ENCODE measurements at places on chromosomes 12 and 14. TPM values are rescaled to one million over a fixed set of nuclear protein-coding genes. Genes with fewer than 3 reads are reported as not detected.

DNA sequence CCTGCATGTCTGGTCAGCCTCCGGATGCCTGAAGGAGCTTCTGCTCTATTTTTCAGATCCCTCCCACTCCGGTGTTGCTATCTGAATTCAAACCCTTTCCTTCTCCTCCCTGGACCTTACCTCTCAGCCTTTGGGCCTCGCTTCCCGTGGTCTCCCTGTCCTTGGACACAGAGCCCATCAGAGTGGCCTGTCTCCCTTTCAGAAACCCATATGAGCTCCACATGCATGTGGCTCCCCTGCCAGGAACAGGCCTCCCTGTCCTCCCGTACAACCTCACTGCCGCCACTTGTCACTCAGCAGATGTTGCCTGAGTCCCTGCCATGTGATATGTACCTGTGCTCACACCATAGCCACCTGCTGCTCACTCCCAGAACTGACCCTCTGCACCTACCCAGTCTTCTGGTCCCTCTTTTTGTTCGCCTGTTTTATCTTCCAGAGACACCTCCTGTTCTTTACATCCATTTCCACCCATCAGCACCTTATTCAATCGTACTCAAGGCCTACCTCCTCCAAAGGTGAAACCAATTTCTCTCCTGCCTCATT, 182.5 kb downstream of the ZFP36L1 start:
- no peak for DNase-seq

- no peak for DNase-seq
Measured at GRCh38 chr12:12384571-12385340, 27.9 kb downstream of the BORCS5 start.

ENO2 gene
- 12.7 TPM for polyA plus RNA-seq

GRCh38 chr12:61870658-61871484, 389.3 kb upstream of the USP15 start:
- DNase-seq = no peak

TEAD4 gene
- 9.4 TPM for polyA plus RNA-seq

GRCh38 chr14:97065305-97066067, 268.3 kb downstream of the VRK1 start:
- no peak for DNase-seq

DNA sequence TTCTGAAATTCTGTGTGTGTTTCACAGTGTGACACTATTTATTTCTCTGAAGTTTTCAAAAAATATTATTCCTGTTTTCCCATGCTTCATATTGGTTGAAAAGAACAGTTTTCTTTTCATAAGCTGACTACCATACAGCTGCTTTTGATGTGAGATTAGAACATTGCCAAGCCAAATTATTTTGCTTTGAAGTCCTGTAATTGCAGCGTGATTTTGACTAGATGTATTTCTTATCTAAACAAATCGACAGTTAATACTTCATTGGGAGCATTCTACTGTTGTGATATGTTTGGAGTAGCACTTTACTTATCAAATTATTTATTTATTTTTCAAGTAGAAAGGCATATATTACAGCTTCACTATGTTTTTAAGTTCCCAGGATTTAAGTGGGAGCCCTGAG, 132.0 kb downstream of the DACT1 start:
- DNase-seq = no peak

Data from left renal pelvis (tissue), 4 donors.